ENCODE measurements at places on chromosomes 6 and 20.

DNA sequence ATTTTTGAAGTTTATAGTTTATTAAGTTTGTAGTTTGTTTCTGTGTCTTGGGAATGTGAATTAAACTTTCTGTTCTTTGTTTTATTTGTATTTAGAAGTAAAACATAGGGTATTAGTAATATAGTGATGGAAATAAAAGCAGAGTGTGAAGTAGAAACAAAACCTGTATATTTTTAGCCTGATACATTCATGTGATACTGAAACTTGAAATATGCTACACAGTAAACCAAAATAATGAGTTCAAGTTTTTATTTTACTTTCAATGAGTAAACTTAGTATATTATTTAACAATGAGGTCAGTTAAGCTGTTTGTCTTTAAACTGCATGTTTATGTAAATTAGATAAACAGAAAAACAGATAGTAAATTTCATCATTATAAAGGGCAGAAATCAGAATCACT is 1592.6 kb downstream of the GRIK2 start:
- DNase-seq: no peak

DNA sequence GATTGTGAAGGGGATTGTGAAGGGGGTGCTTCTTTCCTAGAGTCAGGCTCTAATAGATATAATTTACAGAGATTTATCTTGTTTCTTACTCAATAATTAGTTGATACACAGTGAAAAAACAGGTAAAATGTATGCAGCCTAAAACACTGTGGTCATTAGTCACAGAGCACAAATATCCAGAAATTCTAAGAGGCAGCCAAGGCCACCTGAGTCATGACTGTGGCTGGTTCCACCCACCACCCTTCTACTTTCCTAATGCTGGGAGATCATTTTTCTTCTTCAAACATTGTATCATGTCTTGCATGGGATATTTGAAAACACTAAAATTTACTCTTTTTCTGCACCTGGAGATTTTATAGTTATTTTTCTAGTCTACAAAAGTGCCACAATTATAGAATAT is 181.6 kb downstream of the OTOR start:
- DNase-seq: no peak

- no peak for DNase-seq
Observed at GRCh38 chr20:46237227-46237626, 71.1 kb downstream of the CDH22 start.

DNA sequence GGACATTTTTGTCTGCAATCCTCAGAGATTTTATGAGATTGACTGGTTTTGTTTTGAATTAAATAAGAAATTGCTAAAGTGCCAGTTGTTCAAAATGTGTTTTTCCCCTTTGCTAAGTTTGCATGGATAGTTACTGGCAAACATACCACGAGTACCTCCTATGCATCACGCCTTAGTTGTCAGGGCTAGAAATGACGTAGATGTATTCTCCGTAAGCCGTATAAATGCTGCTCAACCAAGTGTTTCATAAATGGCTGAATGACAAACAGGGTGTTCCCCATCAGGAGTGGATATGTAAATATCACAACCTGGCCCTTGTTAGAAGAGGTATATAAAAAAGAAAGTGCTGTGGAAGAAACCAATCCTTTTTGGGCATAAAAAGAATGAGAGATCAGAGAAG is 341.1 kb upstream of the ZFP64 start:
- no peak for DNase-seq

DNA sequence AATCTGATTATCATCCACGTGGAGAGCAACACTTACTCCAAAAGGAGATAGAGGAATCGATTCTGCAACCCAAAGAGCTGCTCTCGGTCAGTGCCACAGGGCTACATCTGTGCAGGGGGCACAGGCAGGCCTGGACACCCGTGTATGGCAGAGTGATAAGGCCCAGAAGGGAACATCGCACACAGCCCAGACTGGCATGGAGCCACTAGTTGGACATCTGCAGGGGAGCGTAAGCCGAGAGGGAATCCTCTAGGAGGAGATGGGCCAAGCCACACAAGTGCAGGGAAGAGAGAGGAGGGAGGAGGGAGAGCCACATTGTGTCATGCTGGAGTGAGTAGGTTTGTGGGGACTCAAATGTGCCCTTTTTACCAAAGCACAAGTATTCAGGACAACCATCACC is 50.4 kb upstream of the ENTPD6 start:
- DNase-seq: no peak

GRCh38 chr6:23929201-23929600 is 196.8 kb upstream of the NRSN1 start:
- no peak for DNase-seq

DNA sequence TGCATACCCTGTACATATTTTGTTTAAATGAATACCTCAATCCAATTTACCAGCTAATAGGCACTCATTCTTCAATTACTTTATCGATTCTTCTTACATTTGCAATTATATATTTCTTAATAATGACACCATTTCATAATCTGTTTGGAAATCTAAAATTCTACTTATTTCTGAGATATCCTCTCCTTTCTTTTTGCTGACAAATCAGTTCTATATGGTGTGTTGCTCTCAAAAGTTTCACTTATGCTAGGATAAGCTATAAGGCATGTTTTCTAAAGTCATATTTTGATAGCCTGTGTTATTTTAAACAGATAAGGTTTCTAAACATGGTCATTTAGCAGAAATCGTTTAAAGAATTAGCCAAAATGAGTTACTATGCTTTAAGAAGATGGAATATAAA is 140.6 kb upstream of the GJE1 start:
- DNase-seq: no peak

DNA sequence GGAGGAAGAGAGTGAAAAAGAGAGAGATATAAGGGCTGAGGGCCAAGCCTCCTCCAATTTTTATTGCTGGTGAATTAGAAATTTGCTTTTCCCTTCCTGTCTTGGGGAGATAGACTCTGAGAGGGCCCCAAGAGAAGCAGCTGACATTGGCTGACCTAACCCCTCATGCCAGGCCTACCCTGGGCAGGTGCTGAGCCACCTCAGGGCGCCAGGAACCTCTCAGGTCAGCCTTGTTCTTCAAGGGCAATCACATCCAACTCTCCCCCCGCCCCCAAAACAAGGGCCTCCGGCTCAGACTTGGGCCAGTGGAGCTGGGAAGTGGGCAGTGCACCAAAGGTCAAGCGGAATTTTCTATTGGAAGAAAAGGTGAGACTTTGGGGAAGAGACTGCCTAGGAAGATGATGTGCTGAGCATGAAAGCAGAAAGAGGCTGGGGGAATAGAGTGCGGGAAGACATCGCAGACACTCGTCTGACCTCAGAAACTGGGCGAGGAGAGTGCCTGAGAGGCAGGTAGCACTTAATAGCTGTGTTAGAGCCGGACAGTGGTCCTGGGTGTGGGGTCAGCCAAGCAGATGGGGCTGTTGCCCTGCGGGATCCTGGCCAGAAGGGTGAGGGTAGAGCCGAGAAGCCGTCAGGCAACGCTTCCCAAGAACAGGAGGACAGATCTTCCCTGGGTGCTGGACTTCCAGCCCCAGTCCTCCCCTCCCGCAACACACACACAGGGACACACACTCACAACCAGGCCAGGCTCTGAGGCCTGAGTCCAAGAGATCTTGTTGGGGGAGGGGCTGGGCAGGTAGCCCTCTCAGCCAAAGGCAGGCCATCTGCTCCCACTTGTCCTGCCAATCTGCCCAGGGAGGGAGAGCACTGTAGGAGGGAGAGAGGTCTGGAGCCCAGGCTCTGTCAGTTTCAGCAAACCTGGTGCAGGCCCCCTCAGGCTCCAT is 3.7 kb upstream of the FASTKD5 start:
- no peak for DNase-seq

DNA sequence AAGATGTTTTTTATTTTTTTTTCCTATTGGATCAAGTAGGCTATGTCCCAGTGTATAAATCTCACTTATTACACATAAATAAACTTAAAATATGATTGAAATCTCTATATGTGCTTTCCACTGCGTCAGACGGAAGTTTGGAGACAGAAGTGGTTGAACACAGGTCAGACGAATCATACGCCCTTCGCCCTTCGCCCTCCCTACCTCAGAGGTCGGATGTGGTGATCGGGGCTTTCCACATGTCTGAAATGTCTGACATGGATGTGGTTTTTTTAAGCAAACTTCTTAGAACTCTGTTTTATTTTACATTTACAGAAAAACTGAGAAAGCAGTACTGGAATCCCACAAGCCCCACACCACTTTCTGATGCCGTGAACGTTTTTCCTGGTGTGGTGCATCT is 344.4 kb downstream of the THBS2 start:
- DNase-seq: no peak

DNA sequence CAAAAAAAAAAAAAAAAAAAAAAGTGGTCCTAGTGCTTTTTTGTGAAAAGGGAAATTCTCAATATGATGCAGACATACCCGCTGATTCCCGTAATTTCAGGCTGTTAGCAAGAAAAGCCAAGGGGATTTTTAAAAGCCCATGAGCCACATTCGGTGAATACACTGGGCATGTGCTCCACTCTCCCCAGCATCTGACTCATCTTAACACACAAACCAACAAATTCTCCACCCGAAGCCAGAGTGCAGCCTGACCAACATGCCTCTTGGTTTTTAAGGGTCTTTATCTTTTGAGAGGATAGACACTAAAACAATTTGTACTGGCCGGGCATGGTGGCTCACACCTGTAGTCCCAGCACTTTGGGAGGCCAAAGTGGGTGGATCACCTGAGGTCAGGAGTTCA is 45.5 kb upstream of the CD83 start:
- DNase-seq: no peak

DNA sequence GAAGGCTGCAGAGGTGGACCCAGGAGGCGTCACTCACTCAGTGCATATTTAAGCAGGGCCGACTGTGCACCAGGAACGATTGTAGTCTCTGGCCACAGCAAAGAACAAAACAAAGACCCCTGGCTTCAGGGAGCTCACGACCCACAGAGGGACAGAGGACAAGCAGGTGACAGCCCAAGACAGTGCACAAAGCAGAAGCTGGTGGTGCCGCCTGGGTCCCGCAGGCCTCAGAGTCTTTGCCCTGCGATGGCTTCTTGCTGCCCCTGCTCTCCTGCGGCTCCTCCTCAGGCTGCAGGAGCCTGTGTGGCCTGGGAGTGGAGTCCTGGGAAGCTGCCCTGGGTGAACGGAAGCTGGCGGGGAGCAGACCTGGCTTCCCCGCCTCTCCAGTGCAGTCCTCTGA is 300.0 kb downstream of the PREX1 start:
- no peak for DNase-seq

DNA sequence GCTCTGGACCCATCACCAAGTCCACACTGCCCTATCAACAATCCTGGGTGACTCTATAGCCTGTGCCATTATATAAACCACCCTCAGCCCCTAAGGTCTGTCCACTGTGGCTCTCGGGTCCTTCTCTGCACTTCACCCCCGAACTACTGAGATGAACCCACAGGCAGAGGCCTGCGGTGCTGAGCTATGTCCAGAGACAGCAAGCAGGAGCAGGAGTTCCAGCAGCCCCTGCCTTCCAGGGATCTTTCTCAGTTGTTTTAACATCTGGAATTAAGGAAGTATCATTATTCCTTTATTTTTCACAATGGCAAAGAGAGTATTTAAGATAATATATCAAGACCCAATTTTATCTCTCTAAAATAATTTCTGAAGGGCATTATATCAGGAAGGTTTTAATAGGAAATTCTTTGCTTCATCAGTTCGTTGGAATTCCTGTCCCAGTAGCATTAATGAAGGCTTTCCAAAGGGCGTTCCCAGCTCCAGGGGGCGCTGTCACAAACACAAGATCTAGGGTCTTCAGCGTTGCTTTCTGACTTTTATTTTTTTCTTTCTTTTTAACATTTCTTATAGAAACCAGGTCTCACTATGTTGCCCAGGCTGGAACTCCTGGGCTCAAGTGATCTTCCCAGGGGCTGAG is 27.3 kb downstream of the RRBP1 start:
- DNase-seq: no peak

- DNase-seq: peak; percentile 13
Observed at GRCh38 chr20:39800548-39800947, 838.4 kb downstream of the DHX35 start.

GRCh38 chr20:15100506-15101160 is 763.2 kb upstream of the FLRT3 start:
- no peak for DNase-seq

DNA sequence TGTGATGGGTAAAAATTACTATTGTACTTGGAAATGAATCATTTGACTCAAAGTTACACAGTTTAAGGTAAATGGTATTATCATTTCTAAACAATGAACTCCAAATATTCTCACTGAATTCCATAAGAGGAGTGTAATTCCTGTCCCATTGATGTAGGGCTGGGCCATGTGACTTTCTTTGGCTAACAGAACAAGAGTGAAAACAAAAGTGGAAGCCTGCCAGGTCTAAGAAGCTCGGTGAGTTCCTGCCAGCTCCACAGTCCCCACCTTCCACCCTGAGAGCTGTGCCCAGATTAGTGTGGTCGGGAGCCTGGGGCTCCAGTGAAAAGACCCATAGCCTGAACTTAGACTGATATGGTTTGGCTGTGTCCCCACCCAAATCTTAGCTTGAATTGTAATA is 24.6 kb downstream of the TBXT start:
- DNase-seq: no peak

Measured in SW 1271 (cell line).